ENCODE measurements at places on chromosomes 2 and 18.

DNA sequence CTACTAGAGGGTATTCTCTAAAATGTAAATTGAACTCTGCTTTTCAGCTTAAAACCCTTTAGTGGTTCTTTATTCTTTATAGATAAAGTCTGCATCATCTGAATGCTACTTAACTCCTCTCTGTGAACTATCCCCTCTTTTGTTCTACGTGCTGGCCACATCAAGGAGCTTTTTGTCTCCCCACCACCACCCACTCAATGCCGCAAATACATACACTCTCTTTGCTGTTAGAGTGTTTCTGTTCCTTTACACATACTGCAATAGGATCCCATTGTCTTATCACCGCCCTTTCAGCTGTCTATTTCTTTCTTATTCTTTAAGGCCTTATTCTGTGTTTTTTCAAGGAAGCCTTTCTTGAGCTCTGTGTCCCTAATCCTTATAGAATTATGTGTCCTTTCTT is 83.3 kb downstream of the EML4 start:
- peak; percentile 10 for DNase-seq

DNA sequence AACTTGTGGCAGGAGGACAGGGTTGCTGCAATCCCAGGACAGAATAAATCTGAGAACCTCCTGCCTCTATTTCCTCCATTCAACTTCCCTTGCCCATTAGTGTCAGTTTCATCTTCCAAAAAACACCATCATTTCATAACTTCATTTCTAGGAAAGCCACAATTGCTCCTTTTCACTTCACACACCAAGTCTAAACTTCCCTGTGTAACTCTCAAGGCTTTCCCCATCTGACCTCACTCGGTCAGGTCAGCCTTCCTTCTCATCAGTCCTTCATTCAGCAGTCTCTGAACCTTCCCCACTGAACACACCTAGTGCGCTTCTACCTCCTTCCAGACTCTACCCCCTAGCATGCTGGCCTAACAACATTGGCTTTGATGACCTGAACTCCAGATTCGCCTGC is 35.8 kb downstream of the TCF7L1 start:
- no peak for DNase-seq

- DNase-seq = no peak
These were observed 67.1 kb upstream of the EPAS1 start for GRCh38 chr2:46230115-46230571.

DNA sequence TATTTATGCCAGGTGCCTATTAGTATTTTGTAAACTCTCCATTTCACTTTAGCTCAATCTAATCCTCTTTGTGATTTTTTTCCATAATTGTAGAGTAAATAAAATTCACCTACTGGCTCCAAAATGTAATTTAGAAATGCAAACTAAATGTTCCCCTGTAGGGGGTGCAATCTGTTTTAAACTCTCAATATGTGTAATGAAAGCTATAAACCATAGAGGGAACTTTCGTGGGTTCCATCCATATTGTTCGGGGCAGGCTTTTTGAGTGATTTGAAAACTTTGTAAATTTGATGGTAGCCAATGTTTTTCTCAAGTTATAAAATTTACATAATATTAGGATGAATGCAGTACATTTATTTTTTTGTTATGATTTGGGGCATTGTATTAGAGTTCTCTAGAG is 49.4 kb downstream of the TSPYL6 start:
- DNase-seq = no peak

DNA sequence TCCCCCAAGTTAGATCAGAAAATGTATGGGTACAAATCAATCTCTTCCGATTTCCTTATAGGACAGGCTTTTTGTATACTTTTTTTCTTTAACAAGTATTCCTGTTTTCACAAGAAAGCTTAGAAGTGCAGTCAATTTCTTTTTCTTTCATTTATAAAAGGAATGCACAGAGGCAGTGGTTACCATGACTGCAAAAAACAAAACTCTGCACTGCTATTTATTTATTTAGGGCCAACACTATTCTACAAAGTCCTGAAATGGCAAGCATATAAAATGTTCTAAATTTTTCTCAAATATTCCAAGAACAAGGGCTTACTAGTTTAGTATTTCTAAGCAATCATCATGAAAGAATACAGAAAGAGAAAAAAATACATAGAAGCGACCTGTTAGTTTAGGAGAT is 22.2 kb downstream of the ATAD2B start:
- DNase-seq = no peak

DNA sequence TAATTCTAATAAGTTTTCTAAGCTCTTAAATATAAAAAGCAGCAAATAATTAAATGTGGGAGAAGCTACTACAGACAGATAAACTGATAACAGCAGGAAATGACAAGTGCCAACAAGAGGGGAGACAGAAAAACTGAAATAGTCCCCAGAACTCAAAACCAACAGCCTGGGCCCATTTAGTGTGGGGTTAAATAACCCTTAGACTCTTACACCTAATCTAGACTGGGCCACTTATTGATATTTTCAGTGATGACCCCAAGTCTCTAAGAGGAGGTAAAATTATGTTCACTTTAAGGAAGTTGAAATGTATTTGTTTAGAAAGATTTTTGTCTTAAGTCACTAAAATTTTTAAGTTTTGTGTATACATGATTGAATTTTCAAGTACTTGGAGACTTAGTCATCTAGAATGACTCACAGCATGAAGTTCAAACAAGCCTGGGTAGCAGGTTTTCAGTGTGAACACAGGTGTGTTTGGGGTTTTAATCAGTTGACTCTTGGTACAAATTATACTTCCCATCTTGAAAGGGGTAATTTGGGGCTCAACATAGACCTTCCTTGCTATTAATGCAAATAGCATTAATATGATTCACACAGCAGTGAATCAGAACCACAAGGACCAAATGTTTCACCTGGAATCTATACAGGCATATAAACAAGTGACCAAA is 54.9 kb upstream of the MYO3B start:
- DNase-seq = no peak

DNA sequence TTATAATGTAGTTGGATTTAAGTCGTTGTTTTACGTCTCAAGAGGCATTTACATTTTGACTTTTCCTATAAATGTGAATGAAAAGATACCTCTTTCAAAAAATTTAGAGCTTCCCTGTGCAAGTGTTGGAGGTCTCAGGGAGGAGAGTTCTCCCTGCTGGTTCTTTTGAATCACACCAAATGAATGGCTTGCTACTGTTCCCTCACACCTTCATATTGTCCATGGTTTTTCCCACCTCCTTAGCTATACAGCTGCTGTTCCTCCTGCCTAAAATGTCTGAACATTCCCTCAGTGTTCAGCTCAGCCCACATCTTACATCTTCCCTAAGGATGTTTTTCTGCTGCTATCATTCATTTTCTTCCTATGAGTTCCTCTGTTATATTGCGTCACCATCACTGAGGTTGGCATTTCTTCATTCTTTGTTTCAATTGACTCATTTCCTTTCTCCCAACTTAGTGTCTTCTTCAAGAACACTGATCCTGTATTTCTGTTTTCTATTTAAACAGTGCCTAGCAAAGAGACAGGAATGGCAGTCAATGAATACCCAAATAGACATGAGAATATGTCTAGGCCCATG is 46.0 kb downstream of the COX7A2L start:
- no peak for DNase-seq

DNA sequence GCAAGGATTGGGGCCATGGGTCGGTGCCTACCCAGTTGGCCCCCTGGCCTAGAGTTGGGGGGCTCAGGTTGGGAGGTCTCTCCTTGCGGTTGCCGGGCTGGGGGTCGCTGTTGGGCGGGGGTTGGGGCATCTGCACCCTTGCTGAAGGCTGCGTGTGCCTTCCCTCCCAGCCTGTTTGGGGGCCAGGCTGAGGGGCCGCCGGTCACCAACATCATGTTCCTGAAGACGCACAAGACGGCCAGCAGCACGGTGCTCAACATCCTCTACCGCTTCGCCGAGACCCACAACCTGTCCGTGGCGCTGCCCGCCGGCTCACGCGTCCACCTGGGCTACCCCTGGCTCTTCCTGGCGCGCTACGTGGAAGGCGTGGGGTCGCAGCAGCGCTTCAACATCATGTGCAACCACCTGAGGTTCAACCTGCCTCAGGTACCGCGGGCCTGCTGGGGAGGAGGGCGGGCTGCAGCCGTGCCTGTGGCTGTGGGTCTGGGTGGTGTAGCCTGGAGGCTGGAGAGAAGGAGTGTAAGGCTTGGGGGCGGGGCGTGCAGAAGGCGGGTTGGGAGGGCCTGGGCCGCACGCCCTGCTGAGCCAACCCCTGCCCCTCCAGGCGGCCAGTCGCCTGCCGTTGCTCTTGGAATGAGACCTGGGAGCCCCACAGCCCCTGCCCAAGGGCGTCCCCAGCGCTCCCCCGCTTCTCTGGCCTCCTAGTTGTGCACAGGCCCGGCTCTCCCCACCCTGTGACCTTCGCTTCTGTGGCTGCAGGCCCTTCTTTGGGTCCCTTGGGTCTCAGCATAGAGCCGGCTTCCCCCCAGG is 7.2 kb upstream of the NEU4 start:
- DNase-seq = no peak

DNA sequence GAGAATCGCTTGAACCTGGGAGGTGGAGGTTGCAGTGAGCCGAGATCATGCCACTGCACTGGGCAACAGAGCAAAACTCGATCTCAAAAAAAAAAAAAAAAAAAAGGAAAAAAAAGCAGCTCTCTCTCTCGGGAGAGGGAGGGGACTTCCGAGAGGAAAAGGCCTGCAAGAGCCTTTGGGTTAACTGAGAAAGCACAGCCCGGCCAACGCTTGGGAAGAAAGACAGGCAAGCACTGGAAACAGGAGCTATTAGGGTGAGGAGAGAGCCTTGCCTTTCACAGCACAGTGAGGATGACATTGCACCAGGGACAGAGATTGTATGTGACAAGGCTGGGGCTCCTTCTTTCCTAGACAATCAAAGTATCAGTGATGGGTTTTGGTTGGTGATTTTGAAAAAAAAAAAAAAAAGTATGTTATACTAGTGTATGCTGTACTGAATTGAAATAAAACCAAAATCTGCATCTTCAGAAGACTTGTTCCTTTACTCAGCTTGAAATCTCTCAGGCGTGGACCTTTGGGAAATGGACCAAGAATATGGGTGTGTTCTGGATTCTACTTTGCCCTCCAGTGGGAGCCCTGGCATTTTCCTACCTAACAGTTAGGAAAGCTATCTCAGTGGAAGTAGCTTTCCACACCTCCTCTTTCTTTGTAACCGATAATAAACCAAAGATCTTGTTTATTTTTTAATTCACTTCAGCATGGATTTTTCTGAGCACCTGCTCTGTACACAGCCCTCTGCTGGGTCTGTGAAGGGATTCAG is 16.7 kb downstream of the SRSF7 start:
- DNase-seq = no peak

GRCh38 chr2:151299920-151300539 is 10.6 kb upstream of the NMI start:
- DNase-seq = no peak

GRCh38 chr2:128362889-128363228 is 44.2 kb upstream of the HS6ST1 start:
- no peak for DNase-seq

DNA sequence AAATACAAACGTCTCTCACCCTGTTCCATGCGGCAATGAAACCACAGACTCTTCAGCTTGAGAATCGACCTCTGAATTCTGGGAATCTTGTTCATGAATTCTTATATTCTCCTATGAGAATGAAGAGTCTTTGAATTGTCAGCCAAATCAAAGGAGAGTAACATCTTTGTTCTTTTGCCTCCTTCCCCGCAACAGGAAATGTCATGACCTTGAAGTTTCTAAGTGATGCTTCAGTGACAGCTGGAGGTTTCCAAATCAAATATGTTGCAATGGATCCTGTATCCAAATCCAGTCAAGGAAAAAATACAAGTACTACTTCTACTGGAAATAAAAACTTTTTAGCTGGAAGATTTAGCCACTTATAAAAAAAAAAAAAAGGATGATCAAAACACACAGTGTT is 21.8 kb downstream of the TNFAIP6 start:
- no peak for DNase-seq

DNA sequence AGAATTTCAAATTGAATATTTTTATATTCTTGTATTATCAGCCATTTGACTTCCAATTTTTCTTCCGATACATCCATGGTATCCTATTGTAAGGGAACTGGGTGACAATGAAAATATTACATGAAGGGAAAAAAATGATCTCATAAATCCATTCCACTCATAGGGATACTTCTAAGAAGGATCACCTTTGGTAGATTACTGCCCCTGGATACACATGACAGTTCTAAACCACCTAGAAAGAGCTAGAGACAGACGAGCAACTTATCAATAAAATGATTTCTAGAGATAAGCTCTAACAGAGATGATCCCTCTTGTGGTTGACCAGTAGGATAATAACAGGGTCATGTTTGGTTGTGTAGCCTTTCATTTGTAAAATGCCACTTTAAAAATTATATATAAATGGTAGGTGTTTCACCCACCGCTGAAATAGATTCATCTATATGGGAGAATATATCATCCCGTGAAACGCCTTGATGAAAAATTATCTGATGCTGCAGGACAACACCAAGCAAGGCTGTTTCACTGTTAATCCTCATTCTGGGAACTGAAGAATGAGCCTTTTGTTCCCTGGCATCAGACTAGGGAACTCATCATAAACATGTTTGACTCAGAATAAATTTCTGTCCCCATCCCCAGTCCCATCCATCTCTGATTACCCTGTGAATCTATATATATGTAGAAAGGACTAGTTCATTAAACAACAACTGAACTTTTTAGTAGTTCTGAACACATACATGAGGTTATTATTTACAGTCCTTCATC is 180.0 kb downstream of the TCF4 start:
- no peak for DNase-seq

DNA sequence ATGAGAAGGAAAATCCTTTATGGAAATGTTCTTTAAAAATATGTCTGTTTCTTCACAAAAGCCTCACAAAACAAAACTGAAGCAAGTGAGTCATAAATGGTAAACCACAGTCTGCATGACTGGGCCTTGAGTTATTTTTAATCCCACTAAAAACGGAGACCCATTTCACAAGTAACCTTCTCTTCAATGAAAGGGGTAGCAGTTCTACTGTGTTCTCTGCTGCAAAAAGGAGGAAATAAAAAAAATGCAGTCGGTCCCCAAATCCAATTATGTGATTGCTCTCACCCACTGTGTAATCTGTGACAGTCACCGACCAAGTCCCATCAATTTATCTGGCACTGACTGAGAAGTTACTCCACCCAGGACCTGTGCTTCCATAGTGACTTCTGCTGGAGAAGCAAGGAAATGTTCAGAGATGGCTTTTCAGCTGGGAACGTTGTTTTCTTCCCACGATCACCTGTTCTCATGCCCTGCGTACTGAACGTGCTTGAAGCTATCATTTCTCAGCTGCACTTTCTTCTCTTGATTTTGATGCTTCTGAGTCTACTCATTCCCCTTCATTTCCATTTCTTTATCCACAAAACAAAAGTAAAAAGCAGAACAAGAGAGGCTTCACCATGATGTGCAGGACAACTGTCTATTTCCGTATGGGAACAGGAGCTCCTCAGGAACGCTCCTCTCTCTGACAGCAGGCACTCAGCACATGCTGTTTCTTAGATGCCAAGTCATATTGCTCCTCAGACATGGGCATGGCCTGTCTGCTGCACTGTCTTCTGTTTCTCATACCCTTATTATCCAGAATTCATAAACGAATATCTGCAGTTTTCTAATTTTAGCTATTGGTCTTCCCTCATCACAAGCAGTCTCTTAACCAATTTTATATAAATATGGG is 80.0 kb upstream of the TMEM200C start:
- no peak for DNase-seq

- no peak for DNase-seq
These were observed 78.2 kb upstream of the CHRNA1 start for GRCh38 chr2:174842496-174842895.

GRCh38 chr2:12543076-12543977 is 173.4 kb upstream of the TRIB2 start:
- no peak for DNase-seq

GRCh38 chr2:174035117-174035635 is 70.0 kb upstream of the SP3 start:
- no peak for DNase-seq

Measured in activated CD8-positive, alpha-beta memory T cell treated with anti-CD3 and anti-CD28 coated beads for 4 hours (primary cell).